ENCODE measurements at places on chromosomes 3 and 15.

- DNase-seq: no peak
Observed at GRCh38 chr3:125025642-125026041, 30.2 kb downstream of the HEG1 start.

GRCh38 chr3:9820543-9820942, 10.5 kb downstream of the TTLL3 start:
- DNase-seq: no peak

DNA sequence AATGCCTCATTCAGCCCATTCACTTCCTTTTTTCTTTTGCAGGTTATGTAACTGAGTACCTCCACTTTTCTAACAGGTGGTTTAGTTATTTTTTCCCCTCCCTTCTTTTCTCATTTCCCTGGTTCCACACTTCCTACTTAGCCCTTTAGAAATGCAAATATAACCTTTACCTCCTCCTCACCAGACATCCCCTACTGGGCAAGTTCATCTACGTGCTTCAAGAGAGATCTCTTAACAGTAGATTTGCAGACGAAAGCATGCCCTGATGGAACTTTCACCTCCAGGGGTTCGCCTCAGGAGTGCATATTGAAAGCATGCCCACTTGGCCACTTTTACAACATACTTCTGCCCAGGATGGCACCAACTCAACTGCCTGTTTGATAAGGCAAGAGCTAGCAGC, 314.1 kb upstream of the LRRC3B start:
- no peak for DNase-seq

- no peak for DNase-seq
Observed at GRCh38 chr15:80841541-80841940, 62.4 kb downstream of the CEMIP start.

DNA sequence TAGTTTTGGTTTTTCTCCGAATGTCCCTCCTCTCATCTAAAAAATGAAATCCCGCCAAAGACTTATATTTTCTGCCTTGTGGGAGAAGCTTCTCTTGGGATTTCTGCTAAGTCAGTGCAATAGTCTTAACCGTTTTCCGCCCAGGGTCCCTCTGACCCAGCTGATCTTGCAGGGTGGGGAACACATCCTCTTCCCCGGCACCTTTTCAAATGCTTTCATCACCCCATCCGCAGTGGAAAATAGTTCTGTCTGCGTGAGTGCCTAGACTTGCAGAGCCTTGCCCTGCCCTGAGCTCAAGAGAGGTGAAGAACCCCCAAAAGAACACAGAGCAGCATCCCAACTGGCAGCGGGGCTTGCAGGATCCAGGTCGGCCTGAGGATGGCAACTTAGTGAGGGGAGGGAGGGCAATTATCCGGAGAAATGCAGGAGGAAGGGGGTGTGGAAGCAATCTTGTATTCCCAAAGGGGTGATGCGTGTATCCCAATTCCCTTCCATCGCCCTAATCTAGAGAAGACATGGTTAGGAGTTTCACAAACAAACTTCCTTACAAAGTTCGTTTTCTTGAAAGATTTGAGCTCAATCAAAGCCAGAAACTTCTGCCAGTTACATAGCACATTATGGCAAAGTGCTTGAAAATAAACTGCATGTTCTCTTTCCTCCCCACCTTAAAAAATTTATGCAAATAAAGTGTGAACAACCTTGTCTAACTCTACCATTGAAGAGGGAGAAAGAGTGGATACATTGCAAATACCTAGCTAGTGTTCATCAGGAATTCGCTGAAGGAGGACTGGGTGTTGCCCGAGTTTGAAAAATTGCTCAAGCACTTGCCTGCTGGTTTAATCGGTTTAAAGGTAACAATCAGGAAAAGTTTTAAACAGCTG, 79.9 kb downstream of the NR2F2 start:
- no peak for DNase-seq

DNA sequence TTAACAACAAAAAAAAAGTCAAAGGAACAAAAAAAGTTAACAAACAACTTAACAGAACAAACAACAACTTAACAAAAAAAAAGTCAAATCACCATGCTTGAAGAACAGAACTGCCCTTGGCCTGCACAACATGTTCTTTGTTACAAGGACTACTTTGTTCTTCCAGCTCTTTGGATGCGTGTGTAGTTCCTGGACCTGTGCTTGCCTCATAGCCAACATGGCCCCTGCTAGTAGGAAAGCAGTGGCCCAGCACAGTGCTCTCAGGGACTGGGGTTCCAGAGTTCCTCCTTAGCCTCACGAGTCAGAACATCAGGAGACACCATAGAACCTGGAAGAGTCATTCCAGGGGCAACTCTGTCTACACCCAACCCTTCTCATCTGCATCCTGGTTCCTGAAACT, 10.9 kb upstream of the STRIT1 start:
- no peak for DNase-seq

DNA sequence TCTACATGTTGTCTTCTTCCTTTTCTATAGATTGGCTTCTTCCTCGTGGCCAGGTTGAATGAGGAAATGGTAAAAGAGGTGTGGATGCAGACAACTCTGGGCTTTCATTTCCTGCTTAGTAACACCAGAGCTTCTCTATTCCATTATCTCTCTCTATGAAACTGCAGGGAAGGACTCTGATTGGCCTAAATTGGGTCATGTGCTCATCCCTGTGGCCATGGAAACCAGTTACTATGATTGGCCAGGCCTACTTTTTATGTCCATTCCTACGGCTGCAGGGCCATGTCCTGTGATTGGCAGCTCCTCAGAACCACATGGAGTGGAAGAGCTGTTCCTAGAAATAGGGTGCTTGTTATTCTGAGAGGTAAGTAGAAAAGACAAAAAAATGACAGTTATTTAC, 486.9 kb upstream of the ADAMTS9 start:
- DNase-seq: no peak

- DNase-seq: no peak
Observed at GRCh38 chr15:30650012-30650929, 24.3 kb downstream of the ARHGAP11B start.

- no peak for DNase-seq
Observed at GRCh38 chr15:38197553-38197952, 55.1 kb upstream of the SPRED1 start.

GRCh38 chr3:195815169-195815771, 3.5 kb upstream of the MUC4 start:
- peak; percentile 14 for DNase-seq

DNA sequence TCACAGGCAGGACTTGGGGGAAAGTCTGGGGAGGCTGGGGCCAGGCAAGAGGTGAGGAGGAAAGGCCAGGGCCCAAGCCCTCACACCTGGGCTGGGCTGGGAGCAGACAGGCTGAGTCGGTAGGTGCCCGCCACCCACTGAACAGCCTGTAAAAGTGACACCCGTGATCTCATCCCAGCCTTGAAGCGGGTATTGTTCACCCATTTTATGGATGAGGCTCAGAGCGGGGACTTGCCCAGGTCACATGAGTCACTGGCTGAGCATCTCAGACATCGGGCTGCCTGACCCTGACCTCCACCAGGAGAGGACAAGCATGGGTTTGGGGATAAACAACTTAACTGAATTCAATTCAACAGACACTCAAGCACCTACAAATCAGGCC, 52.0 kb upstream of the CTSH start:
- DNase-seq: no peak

- DNase-seq: no peak
Observed at GRCh38 chr3:174100744-174101143, 703.2 kb downstream of the NLGN1 start.

GRCh38 chr3:117139681-117140080, 430.1 kb downstream of the TUSC7 start:
- no peak for DNase-seq

GRCh38 chr15:82043796-82044372, 1.9 kb downstream of the MEX3B start:
- peak; percentile 1 for DNase-seq

- no peak for DNase-seq
Observed at GRCh38 chr3:55607844-55608243, 120.7 kb upstream of the WNT5A start.

DNA sequence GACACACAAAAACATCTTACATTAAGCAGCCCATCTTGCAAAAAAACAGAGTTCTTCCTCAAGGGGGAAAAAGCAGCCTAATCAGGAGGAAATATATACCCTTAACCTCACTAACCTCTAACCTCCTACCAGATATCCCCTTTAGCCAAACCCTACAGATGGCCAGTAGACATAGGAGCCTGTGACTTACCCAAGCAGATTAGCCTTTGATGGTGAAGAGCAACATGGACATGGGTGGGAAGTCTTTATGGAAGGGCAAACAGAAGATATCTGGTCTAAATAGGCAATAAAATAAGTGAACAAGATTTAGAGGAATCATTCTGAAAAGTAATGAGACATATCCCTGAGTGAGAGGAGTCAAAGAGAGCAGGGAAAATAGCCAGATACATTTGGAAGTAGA, 119.4 kb upstream of the ARPP21 start:
- no peak for DNase-seq

- no peak for DNase-seq
Observed at GRCh38 chr15:92643849-92644815, 11.4 kb downstream of the FAM174B start.

DNA sequence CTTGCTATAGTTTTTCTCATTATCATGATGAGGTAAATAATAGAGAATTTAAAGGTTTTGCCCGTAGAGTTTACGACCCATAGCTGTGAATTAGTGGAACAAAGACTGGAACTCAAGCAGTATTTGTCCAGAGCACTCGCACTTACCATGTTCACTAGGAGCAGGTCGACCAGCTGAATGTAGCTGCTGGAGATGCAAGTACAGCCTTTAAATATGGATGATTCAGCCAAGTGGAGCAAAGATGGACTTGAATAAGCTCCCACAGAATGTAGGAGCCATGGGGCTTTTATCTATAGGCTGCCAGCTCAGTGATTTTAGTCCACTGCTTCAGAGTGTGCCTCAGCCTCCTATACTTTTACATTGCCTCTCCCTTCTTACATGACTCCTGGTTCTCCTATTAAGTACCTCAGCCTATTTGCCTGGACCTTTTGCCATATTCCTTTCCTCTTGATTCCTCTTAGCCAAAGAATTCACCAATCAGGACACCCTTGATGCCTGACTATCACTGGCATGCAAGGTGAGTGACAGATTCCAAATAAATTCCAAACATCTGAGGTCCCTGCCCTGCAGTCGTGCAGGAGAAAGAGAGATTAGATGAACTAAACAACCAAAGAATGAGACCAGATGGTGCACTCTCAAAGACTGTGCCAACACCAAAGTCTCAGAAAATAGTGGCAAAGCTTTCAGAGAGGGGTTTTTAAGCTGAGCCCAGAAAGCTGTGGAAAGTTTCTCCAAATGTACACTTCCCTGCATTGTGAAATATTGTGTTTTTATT, 3.9 kb downstream of the MKRN3 start:
- DNase-seq: no peak

GRCh38 chr3:14793126-14793857, 25.5 kb upstream of the FGD5 start:
- no peak for DNase-seq

DNA sequence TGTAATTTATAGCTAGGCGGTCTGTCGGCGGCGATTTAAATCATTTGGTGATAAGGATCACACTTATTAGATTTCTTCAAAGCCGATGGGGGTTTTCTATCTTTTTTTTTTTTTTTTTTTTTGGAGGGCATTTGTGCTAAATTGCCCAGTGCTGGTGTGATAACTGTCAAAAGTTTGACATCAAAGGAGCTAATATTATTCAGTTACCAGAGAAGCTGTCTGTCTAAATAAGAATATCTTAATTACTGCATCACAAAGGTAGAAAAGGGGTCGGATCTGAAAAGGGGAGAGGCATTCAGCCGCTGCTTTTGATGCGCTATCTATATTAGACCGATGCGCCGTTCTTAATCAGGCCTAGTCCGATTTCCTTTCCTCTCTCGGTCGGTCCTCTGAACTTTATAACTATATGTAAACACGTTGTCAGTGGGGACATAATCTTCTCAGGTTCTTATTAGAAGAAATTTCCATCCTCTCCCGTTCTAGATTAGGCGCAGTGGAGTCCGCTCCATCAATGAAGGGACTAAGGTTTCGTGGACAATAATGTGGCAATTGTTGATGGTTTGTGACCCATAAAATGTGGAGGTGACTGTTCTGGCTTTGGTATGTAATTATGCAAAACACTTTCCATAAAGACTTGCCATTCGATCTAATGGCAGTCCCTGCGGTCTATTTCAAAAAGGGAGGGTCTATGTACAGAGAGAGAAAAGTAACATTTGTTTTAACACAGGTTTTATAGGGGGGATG, 31.7 kb downstream of the NR2F2 start:
- DNase-seq: no peak

DNA sequence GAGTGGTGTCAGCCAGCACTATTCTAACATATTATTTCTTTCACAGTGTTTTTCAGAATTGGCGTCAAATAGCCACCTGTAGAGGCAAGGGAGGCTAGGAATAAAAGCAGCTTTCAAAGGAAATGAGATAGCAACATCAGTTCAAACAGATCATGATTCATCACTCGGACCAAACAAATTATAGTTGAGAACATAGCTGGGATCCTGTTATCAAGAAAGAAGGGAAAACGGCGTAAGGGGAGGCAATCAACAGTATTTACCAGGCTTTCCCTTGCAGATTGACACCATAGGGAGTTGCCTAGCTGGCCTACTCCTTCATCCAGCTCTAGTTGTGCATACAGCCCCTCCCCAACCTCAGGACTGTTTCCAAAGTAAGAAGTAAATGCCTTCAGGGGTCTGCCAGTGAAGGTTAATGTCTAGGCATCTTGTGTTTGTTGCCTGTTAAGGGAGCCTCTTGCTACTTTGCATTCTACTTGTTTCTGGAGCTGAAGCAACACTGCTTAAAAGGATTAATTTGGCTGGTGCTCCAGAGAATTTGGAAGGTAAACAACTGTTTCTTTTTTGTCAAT, 286.5 kb downstream of the NSUN3 start:
- no peak for DNase-seq

GRCh38 chr15:45586601-45587094, 531 bp upstream of the BLOC1S6 start:
- no peak for DNase-seq

DNA sequence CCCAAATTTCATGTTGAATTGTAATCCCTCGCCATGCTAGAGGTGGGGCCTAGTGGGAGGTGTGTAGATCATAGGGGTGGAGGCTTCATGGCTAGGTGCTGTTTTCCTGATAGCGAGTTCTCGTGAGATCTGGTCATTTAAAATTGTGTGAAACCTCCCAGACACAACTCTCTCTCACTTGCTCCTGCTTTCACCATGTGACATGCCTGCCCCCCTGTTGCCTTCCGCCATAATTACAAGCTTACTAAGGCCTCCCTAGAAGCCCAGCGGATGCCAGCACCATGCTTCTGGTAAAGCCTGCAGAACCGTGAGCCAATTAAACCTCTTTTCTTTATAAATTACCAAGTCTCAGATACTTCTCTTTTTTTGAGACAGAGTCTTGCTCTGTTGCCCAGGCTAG, 36.0 kb downstream of the CCDC54 start:
- no peak for DNase-seq

DNA sequence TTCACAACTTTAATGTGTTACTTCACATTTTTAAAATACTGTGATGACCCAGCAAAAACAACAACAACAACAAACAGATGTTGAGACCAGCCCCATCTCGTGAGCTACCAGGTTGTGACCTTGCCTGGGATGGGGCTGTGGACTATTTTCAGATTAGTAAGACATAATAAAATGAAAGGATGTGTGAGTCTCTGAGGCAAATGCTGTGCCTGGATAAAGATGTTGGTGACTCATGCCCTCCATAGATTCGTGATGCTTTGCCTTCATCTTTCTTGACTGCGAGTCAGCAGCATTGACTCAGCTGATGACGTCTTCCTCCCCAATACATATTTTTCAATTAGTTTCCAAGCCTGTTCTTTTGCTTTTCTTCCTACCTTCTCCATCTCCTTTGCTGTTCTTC, 453.0 kb upstream of the CFAP20DC start:
- DNase-seq: peak; percentile 65

GRCh38 chr15:52018244-52018643, 775 bp upstream of the MAPK6 start:
- no peak for DNase-seq

Measured in non-pigmented ciliary epithelial cell (primary cell).